HT-29 (cell line): ENCODE measurements at places on chromosomes 7 and 10. TPM values are rescaled to one million over a fixed set of nuclear protein-coding genes. Genes with fewer than 3 reads are reported as not detected.

The ERVW-1 gene
- not detected in 2 replicates for total RNA-seq

The DGKB gene
- 0.41 TPM in 1 of 2 replicates, not detected in the other for total RNA-seq

DNA sequence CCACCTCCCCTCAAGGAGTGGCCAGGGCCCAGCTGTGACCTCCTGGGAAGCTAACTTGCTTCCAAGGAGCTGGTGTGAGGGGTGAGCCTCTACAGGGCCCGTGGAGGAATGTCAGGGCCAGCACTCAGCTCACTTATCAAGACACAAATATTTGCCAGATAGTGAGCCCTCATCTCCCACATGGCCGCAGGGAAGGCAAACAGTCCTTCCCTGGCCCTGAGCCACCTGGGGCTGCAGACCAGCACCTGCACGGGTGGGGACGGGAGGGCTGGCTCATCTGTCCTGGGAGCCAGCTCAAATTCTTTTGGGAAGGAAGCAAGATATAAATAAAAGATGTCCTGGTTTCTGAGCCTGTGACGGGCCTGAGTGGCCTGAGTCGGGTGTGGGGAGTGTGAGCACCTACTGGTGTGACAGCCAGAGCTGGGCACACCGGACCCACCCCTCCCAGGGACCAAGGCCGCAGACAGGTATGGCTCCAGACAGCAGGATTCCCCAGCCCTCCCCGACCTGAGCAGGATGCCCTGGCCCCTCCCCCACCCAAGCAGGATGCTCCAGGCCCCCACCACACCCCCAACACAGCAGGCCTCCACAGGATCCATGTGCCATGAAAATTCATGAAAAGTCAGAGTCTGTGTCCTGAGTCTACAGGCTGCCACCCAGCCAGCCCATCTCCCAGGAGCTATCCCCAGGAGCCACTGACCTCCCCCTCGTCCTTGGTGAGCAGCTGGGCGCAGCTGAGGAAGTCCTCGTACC is 148.0 kb downstream of the MAPK8 start:
- no peak for DNase-seq

GRCh38 chr10:70913191-70913892 is 25.0 kb upstream of the PCBD1 start:
- DNase-seq, result no peak
